ENCODE measurements at places on chromosomes 7 and 10. TPM values are rescaled to one million over a fixed set of nuclear protein-coding genes. Genes with fewer than 3 reads are reported as not detected.

GRCh38 chr10:15141136-15142054, 27.1 kb downstream of the NMT2 start:
- H3K27me3 ChIP-seq, result no peaks in the 10 kb centered on the region
- DNase-seq, result no peak
- no peaks in the 10 kb centered on the region for H3K4me1 ChIP-seq
- peaks cover 10% of the 10 kb centered on the region for H3K36me3 ChIP-seq
- no peak overlapping the region for H3K27ac ChIP-seq

DNA sequence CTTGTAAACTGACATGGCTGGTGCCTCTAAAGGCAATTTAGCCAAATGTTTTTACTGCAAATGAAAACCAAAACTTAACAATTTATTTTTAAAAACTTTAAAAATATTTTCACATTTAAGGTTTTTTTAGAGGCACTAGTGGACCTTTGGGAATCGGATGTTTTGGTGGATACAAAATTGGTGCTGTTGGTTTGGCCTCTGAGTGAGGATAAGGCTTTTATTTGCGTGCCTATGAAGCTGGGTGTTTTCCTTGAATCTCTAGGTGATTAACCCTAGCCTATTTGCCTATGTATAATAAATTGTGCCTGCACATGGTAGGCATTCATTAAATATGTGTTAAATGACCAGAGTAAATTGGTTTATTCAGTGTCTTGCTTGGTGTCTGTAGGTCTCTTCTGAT, 2.9 kb upstream of the SGCE start:
- H3K27me3 ChIP-seq, result peaks cover 27% of the 10 kb centered on the region
- DNase-seq, result no peak
- H3K36me3 ChIP-seq, result no peaks in the 10 kb centered on the region
- H3K4me1 ChIP-seq, result peaks cover 30% of the 10 kb centered on the region

GRCh38 chr10:60703266-60704041, 74.8 kb upstream of the CDK1 start:
- no peak overlapping the region for H3K4me3 ChIP-seq
- H3K27ac ChIP-seq, result no peak overlapping the region
- H3K36me3 ChIP-seq, result no peaks in the 10 kb centered on the region
- no peak for DNase-seq
- H3K27me3 ChIP-seq, result no peaks in the 10 kb centered on the region
- H3K4me1 ChIP-seq, result no peaks in the 10 kb centered on the region

The TAS2R4 gene
- 6.0 TPM for total RNA-seq

GRCh38 chr10:96772196-96772595, 51.9 kb upstream of the PIK3AP1 start:
- H3K36me3 ChIP-seq, result no peaks in the 10 kb centered on the region
- no peaks in the 10 kb centered on the region for H3K27me3 ChIP-seq
- H3K27ac ChIP-seq, result no peak overlapping the region
- no peak overlapping the region for H3K4me3 ChIP-seq

The UTF1 gene
- total RNA-seq, result not detected

GRCh38 chr7:81769891-81770727, at the start of gene HGF:
Gene HGF, minus strand, starts transcription at chr7:81770047. Its CDS starts 76 bp downstream, at chr7:81769971.
- DNase-seq, result peak; percentile 67
- H3K36me3 ChIP-seq, result no peaks in the 10 kb centered on the region
- H3K27ac ChIP-seq, result peak within 1 kb of the TSS; percentile 10
- H3K27me3 ChIP-seq, result no peaks in the 10 kb centered on the region
- H3K4me1 ChIP-seq, result peaks cover 21% of the 10 kb centered on the region

DNA sequence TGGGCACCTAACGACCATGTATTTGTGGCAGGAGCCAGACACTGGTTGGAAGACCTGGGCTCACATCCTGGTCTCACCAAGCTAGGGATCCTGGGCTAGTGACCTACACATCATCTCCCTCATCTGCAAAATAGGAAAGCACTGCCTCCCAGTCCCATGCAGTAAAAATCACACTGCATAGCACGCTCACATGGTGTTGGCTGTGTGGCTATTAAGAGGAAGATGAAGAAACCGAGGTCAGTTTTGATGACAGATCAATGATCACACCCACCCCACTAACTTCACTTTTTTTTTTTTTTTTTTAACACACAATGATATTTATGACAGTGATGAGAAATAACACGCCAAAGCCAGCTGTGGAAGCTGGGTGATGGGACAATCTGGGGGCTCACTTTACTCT, 146.5 kb downstream of the RNF216 start:
- no peak overlapping the region for H3K4me3 ChIP-seq
- H3K27me3 ChIP-seq, result no peaks in the 10 kb centered on the region
- H3K27ac ChIP-seq, result peak overlapping the region; percentile 79
- no peak for DNase-seq

The KIAA1549 gene
- total RNA-seq, result 1.7 TPM

DNA sequence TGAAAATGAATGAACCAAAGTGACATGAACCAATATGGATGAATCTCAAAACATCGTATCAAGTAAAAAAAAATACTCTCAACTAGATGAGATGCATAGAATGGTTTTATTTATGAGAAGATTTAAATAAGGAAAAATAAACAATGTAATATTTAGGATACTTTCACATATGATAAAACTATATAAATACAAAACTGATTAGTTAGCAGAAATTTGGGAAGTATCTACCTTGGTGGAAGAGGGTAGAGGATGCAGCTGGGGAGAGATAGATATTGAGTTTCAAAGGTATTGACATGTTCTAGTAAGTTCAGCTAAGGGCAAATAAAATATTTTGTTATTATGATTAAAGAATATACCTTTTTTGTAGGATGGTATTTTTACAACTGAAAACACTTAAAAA, 463.1 kb downstream of the SH2D4B start:
- no peaks in the 10 kb centered on the region for H3K27me3 ChIP-seq
- H3K4me1 ChIP-seq, result peaks cover 3% of the 10 kb centered on the region

The ITIH2 gene
- total RNA-seq, result not detected

- H3K4me3 ChIP-seq, result no peak overlapping the region
- no peaks in the 10 kb centered on the region for H3K27me3 ChIP-seq
- H3K4me1 ChIP-seq, result peaks cover 41% of the 10 kb centered on the region
- no peaks in the 10 kb centered on the region for H3K36me3 ChIP-seq
- DNase-seq, result no peak
Measured at GRCh38 chr7:116800594-116800993, 61.8 kb upstream of the CAPZA2 start.

The SEM1 gene
- 33.3 TPM for total RNA-seq

DNA sequence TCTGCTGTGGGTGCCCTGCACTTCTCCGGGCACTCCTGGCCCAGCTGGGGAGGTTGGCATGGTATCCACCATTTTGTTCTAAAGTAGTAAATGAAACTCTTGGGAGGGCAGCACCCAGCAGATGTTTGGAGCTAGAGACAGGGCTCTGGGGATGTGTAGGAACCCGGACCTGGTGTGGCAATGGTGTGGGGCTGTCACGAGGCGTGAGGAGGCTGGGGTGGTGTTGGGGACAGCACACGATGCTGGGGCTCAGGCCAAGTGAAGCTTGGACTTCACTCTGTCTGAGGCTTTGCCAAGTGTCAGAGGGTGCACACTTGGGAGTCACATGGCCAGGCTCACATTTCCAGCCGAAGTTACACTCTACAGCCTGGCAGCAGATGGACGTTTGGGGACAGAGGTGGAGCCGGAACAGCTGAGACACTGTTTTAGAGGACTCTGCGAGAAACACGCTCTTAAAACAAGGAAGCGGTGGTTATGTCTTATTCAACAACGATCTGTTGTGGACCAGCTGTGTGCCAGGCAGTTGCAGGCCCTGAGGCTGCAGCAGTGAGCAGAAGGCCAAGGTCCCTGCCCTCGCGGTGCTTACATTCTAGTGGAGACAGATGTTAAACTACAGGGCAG, 118.2 kb downstream of the CUX1 start:
- no peaks in the 10 kb centered on the region for H3K36me3 ChIP-seq
- DNase-seq, result no peak
- peaks cover 21% of the 10 kb centered on the region for H3K4me1 ChIP-seq

The HHEX gene
- total RNA-seq, result 1.3 TPM

The ANLN gene
- total RNA-seq, result 20.5 TPM
